ENCODE measurements at places on chromosomes 6 and 20.

DNA sequence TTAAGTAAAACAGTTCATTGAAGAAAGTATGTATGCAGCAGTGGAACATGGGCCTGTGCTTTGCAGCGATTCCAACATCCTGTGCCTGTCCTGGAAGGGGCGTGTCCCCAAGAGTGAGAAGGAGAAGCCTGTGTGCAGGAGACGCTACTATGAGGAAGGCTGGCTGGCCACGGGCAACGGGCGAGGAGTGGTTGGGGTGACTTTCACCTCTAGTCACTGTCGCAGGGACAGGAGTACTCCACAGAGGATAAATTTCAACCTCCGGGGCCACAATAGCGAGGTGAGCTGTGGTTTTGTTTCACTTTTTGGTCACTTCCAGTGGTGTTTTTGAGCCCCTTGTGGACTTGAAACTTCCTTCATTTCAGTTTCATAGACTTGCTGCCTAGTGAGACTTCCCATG is 1.7 kb downstream of the TULP4 start:
- no peak for DNase-seq

DNA sequence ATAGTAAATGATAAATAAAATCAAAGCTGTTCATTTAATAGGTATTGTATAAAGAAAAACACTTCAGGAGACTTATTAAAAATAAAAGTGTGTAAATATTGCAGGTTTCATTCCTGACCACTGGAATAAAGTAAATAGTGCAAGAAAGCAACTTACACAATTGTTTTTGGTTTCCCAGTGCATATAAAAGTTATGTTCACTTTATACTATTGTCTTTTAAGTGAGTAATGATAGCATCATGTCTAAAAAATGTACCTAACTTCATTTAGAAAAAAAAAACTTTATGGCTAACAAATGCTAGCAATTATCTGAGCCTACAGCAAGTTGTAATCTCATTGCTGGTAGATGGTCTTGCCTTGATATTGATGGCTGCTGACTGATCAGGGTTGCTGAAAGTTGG is 726.6 kb upstream of the POU3F2 start:
- DNase-seq: no peak

DNA sequence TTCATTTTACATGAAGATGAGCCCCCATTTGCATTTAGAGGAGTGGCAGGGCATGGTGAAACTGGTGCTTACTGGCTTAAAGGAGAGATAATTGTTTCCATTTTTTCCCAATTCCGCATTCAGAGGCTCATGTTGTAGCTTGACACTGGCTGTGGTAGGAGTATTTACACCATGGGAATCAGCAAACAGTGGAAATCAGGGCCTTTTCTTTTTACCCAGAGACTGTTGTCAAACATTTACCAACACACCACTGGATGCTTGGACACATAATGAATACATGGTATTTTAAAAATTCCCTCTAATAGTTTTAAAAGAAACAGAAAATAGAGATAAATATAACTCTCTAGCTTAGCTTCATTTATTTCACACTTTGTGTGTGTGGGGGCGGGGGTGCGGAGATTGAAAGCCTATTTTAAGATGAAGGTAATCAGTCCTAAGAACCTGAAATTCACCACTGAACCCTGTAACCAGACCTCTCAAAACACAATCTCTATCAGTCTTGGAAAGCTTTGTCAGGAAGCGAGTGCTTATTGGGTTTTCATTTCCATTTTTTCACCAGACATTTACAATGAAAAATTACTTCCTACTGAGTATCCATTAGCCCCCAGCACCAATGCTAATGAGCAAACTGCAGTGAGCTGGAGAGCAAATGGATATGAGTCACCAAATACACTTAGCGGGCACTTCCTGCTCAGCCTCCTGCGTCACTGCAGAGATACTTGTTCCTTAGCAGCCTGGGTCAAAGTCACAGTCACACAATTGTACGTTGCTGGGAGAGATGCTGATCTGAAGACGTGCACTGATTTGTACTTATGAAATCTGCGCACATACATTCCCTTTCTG is 532.0 kb downstream of the BCKDHB start:
- peak; percentile 99 for DNase-seq

DNA sequence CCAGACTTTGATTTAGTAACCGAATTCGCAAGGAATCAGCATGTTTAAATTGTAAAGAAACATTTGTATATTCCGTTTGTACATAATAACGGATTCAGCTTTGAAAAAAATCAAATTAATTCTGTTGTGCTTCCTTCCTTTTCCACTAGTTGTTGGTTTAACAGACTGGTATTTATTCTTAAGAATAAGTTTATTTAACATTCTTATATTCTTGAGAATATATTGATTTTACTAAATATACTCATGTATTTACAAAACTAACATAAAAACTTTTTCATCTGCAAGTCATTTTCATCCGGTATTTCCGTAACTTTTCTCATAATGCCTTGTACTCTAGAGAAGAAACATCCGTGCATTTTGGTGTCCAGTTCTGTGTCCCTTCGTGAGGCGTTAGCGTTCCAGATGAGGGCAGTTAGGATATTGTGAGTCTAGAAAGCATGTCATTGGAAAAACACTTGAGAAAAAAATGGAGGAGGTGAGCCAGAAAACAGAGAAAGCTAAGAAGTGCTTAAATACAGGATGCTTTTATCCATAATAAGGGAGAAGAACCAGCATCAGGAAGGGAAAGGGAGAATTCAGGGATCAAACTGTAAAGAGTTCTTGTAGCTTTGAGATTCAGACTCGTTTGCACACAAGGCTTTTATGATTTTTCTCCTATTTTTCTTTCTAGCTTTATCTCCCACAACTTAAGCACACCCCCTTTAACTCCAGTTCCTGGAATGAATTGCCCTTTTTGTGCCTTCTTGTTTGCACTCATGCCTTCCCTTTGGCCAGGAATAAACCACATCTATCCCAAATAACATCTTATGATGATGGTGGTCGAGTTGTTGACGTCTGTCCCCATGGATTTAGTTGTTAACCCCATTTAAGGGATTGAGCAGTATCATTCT is 1.8 kb downstream of the WRNIP1 start:
- DNase-seq: no peak

Data from retinal pigment epithelial cell (primary cell).